ENCODE measurements at places on chromosomes 7 and 10.

GRCh38 chr10:123999956-124000615 is 93.3 kb downstream of the CHST15 start:
- DNase-seq, result no peak

DNA sequence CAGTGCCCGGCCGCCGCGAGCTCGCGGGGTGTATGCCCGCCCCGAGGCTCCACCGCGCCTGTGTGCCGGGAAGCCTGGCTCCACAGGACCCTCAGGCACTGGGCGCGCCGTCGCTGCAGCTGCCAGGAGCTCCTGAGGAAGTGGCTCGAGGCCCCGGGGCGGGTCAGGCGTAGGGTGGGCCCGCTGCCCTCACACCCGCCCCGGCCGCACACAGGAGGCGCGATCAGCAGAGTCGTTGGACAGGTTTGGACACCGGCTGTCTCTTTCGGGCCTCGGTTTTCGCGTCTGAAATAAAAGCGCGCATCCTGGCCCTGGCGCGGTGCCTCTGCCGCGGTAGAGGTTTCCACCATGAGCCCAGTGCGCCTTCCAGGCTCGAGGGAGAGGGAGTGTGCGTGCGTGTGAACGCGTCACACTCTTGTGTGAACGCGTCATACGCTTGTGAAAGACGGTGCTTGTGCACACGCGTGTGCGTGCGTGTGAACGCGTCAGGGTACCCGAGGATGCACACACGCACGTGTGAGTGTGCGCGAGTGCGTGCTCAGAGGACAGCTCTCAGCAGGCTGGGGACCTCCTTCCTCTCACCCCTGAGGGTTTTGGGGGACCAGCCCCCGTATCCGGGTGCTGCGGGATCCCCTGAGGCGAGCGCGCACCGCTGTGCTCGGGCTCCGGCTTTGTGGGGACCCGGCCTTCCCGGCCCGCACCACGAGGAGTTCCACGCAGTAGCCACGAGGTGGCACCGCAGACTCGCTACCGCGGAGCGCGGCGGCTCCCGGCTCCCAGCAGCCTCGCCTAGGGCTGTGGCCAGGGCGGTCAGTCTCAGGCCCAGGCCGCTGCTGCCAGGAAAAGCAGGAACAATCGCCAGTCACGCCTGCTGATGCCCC is 83.8 kb downstream of the BMS1 start:
- no peak for DNase-seq

DNA sequence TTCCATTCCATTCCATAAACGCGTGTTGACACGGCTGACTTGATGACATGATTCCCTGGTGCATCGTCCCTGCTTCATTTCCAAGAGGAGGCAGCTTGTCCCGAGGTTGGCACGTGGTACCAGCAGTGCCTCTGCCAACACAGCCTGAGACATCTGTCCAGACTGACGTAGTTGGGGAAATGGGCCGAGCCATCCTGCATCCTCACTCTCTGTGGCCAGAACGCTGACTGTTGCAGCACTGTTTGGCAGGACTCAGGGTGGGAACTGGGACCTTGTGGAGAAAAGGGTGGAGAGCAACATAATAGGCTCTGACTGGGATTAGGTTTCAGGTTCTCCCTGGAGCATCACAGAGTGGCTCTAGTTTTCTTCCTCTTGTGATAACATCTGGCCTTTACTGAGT is 118.6 kb upstream of the BTBD16 start:
- peak; percentile 18 for DNase-seq

GRCh38 chr10:61973169-61973568 is 71.7 kb downstream of the ARID5B start:
- DNase-seq, result no peak

GRCh38 chr10:59465088-59465487 is 102.7 kb upstream of the FAM13C start:
- DNase-seq, result no peak

- DNase-seq, result no peak
These were observed 312.6 kb downstream of the IPMK start for GRCh38 chr10:57955076-57955475.
